NCI-H1436 treated with DMSO at 0.1 percent for 48 hours (cell line): ENCODE measurements at places on chromosomes 3 and 15.

GRCh38 chr3:16252243-16252978 is 12.3 kb downstream of the DPH3 start:
- no peak for DNase-seq

DNA sequence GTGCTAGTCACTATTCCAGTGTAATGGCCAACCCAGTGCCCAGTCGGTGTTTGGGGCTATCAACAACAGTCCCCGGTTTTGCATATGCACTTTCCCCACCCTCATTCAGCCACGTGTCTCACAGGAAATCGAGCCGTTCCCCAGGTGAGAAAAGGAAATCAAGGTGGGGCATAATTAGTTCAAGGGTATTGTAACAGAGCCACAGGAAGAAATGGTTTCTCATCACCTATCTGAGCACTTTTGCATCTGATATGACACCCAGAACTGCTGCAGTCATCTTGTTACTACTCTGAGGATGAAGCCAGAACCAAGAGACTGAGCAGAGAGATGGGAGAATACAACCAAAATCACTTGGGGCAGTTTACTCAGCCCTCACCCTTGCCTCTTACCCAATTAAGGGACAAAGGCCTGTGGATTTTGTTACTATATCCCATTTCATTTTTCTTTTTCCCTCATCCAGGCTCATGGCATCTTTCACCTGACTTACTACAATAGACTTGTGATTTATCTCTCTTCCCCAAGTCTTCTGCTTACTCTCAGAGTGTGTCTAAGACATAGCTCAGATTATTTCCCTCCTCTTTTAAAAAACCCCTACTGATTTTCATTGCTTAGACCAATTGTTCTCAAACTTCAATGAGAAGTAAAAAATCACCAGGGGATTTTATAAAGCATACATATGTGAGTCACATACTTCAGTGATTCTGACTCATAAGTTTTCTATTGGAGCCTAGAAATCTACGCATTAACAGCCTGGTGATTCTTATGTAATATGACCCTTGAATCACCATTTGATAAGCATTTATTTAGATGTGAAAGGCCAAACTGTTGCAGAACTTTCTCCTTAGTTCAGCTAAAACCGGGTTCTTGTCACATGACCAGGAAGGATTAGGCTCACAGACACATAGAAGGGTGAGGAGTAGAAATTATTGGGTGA is 40.5 kb downstream of the TRAT1 start:
- no peak for DNase-seq

GRCh38 chr3:55122312-55122711 is 194.5 kb upstream of the LRTM1 start:
- no peak for DNase-seq

DNA sequence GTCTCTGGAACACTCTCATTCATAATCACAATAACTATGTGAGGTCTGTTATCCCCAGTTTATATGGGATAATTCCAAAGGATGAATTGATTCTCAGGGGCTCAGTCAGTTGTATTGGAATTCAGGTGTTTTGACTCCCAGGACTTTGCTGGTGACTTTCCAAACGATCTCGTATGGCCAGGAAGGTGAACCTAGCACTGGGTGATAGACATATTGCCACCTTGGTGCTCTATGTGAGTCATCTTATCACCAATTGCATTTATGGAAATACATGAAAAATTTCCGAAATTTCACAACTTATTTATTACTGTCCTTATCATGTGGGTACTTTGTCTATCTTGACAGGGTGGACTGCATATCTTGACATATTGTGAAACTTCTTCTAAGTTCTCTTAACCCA is 287.3 kb downstream of the WDR72 start:
- no peak for DNase-seq
